Cardiac atrium fibroblast (primary cell): ENCODE measurements at places on chromosomes 13 and 19. TPM values are rescaled to one million over a fixed set of nuclear protein-coding genes. Genes with fewer than 3 reads are reported as not detected.

KDELR1 gene
- 219 and 256 TPM in 2 replicates for total RNA-seq

PBX4 gene
- total RNA-seq, result not detected in 2 replicates

KLK14 gene
- not detected in 2 replicates for total RNA-seq

CYP2A6 gene
- not detected in 2 replicates for total RNA-seq

ADM5 gene
- 0.72 TPM in 1 of 2 replicates, not detected in the other for total RNA-seq

PLK5 gene
- not detected in 2 replicates for total RNA-seq

FXYD1 gene
- total RNA-seq, result 0.49 and 2.0 TPM in 2 replicates

CXCL17 gene
- not detected in 2 replicates for total RNA-seq

C19orf18 gene
- total RNA-seq, result not detected in 2 replicates

SBSN gene
- total RNA-seq, result 0.18 and 0.32 TPM in 2 replicates
